ENCODE measurements at places on chromosomes 4 and X. TPM values are rescaled to one million over a fixed set of nuclear protein-coding genes. Genes with fewer than 3 reads are reported as not detected.

Gene AVPR2
- total RNA-seq = not detected

Gene TCEAL2
- not detected for total RNA-seq

Gene SYNPO2
- total RNA-seq = 10.3 TPM

Gene RAB40A
- 0.39 TPM for total RNA-seq

Gene HSPA4L
- 6.1 TPM for total RNA-seq
